Ammon's horn (tissue), 1 donor: ENCODE measurements at places on chromosomes 12 and 14.
A peak's percentile ranks its signal among the peaks of the same experiment; 100 is the strongest.

DNA sequence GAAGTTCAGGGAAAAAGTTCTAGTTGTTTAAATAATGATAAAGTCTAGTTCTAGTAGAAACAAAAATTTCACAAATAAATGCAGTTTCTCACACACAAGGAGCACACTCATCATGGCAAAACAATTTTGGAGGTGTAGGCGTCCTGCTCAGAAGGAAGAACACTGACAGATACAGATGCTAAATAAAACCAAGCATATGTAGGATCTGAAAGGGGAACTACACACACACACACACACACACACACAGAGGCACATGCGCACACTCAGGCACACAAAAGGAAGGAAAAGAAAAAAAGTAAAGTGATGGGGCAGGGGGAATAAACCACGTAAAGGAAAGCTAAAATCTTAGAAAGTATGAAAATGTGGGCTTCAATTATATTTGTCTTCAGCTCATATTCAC, 117.7 kb downstream of the SOX5 start:
- DNase-seq, result peak; percentile 35

DNA sequence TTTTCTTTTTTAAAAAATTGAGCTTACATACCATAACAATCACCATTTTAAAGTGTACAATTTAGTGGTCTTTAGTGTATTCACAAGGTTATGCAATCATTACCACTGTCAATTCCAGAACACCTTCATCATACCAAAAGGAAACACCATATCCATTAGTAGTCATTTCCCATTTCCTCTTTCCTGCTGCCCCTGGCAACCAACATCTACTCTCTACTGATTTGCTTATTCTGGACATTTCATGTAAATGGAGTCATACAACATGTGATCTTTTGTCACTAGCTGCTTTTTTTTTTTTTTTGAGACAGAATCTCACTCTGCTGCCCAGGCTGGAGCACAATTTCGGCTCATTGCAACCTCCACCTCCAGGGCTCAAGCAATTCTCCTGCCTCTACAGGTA, 66.8 kb upstream of the CFL2 start:
- DNase-seq, result no peak

GRCh38 chr12:111426344-111427185, 20.8 kb downstream of the SH2B3 start:
- no peak for DNase-seq

- no peak for DNase-seq
These were observed 71.1 kb downstream of the TBC1D30 start for GRCh38 chr12:64895526-64895925.

DNA sequence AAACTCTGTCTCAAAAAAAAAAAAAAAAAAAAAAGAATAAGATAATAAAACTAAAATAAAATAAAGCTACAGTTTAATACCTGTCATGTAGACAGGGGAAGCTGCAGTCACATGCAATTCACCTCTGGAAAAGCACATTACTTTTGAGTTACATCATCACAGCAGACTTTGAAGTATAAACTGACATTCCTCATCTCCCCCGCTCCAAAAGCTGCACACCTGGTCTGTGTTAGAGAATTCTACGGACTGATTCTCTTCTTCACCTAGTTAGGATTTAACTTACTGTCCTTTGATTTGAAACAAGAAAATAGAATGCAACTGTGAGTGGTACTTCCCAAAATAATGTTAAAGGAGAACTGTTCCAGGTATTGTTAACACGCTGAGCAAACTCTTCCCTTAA, 25.1 kb downstream of the SPPL3 start:
- DNase-seq, result no peak

- no peak for DNase-seq
These were observed 63.8 kb downstream of the RIN3 start for GRCh38 chr14:92577321-92577742.

GRCh38 chr14:35991356-35991755, 165.2 kb downstream of the BRMS1L start:
- peak; percentile 27 for DNase-seq

DNA sequence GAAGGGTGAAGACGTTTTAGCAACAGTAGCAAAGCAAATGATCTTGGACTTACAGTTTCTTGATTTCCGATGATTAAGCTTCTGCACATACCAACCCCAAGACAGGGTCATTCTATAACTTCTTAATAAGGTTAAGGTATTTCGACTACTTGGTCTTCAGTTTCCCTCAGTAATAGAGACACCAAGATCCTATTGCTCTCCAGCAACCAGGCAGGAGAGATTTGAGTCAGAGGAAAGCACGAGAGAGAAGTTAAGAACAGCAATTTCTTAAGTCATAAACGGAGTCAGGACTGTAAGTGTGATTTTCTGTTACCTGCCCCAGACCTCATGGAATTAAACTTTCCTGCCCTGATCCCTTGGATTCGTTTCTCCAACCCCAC, 215.6 kb downstream of the TTC8 start:
- DNase-seq, result no peak
